ENCODE measurements at places on chromosomes 3 and 15.
A peak's percentile ranks its signal among the peaks of the same experiment; 100 is the strongest.

GRCh38 chr15:82312586-82313349, 36.5 kb downstream of the GOLGA6L10 start:
- DNase-seq, result peak; percentile 42

GRCh38 chr3:52392216-52392930, 52.5 kb downstream of the SEMA3G start:
- no peak for DNase-seq

DNA sequence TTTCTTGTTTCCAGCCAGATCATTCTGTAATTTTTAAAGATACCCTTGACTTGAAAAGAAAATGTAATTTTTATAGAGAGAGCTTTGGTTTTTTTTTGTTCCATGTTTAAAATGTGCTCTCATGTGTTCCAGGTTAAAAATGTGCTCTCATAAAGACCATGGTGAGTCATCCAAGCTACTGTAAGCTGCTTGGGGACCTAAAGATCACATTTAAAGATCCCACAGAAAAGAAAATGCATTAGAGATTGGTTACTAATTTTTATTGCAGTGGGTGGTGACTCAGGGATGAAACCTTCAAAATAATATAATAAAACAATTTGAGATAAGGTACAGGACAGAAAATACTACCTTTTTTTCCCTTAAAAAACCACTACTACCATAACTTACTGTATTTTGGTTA, 11.0 kb downstream of the TCF12 start:
- no peak for DNase-seq

DNA sequence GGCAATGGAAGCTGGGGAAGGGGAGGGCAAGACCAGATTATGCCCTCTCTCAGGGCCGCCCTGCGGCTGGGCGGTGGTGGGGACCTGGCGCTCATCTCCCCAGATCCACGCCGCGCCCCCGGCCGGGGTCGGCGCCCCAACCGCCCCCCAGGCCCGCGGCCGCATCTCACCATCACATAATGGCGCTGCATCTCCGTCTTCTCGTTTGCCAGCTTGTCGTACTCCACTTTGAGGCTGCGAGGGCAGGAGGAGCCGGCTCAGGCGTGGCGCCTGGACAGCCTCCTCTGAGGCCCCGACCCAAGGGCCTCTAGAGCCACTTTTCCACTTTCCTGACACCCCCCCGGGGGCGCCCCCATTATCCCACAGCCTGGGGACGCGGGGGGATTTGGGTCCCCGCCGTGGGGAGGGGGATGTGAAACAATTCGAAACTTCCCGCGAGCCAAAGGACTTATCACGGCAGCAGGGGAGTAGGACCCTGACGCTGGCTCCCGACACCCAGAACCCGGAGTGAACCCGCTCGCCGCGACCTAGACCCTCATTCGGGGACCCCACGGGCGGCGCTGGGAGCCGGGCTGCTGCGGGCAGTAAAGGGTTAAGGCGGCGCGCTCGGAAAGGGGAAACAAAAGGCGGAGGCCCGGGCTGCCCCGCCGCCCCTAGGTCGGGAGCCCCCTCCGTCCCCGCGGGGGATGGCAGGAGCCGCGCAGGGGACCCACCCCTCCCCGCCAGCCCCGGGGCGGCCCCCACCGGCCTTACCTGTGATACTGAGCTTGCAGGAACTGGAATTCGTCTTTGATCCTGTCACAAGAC, 2.1 kb downstream of the TLE3 start:
- DNase-seq, result peak; percentile 57

GRCh38 chr3:163175970-163176369, 1679.4 kb downstream of the OTOL1 start:
- DNase-seq, result no peak

DNA sequence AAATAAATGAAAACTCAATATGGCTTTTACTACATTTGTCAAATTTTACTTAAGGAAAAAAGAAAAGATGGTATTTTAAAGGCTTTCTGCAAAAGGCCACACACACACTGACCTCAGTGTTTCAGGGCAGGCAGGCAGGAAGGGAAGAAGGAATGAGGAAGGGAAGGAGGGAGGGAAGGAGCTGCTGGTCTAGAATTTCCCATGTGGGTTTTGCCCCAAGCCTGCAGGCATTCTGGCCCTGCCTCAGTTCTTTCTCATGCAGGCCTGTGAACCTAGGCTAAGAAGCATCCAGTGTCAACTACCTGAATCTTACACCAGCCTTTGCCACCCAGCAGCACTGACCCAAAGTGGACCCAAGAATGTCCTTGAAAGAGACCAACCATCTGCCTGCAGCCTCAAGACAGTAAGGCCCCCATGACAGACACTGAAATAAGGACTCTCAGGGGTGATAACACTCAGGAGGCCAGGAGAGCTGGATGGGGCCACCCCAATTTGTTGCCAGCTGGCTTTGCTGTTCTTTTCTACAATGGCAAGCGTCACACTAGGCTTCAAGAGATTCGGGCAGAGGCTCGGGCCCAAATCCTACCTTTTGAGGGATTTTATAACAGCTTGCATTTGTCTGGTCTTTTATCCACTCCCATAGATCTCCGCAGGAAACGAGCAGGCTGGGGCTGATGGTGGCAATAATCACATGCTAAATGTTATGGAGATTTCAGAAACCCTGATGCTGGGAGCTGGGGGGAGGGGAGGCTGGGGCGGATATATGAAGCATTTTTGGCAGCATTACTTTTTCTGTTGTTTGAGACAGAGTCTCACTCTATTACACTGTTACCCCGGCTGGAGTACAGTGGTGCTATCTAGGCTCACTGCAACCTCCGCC, 51.4 kb downstream of the XXYLT1 start:
- no peak for DNase-seq

- DNase-seq, result no peak
Observed at GRCh38 chr3:31957106-31957505, 24.0 kb downstream of the OSBPL10 start.

GRCh38 chr15:88657326-88658069, 18.7 kb downstream of the ISG20 start:
- DNase-seq, result peak; percentile 56

- DNase-seq, result no peak
Observed at GRCh38 chr15:31263751-31264558, 62.7 kb upstream of the KLF13 start.

DNA sequence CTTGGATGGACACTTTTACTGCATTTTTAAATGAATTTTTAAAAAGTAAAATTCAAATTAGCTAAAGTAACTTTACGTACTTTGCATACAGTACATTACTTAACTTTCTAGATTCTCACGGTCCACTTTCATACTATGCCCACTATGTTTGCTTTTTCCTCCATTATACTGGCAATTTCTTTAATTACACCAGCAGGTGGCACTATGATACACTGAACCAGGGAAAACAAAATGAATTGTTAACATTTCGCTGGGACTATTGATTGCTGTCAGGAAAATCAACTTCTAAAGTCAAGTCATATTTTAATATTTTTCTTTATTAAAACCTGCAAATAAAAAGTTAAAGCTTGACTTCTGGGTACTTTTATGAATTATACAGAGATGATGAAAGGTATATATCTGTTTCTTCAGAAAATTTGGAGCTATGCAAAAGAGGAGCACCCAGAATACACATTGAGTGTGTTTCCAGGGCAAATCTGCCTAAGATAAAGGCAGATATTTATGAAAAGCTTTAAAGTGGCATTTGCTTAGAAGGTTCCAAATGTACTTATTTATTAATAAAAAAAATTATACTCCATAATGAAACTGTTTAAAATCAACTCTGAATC, 21.8 kb upstream of the POU1F1 start:
- no peak for DNase-seq

DNA sequence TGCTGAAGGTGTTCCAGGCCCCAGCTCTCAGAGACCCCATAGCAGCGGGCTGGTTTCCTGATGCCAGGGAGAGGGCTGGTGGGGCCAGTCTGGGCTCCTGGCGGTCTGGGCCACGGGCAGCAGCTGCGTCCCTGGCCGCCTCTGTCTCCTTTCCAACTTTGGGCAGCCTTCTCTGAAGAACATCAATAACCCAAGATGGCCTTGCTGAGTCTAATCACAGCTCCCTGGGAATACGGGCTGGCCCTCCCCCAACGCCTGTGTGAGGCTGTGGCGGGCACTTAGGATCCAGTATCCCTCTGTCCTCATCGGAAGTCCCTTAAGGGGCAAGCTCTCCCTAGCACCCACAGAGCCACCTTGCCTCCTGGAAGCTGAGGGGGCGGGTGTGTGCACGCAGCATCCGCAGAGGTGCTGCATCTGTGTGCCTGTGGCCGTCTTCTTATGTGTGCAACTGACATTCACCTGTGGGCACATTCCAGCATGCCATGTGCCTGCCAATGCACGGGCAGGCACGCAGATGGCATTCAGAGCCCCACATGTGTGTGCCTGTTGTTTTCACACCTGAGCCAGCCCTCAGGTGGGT, 2.1 kb downstream of the ATP2B2 start:
- no peak for DNase-seq

GRCh38 chr3:162770551-162770950, 1273.9 kb downstream of the OTOL1 start:
- DNase-seq, result no peak

DNA sequence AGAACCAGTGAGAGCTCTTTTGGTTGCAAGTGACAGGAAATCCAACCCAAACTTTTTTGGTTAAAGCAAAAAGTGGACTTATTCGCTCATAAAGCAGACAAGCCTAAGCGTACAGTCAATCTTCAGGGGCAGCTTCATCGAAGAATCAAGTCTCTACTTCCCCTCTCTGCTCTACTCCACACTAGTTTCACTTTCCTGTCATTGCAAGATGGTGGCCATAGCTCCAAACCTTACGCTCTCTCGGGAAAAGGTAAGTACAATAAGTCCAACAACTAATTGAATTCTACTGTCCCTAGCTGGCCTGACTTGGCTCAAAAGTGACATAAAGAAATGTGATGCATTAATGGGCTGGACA, 24.9 kb upstream of the ZNF710 start:
- DNase-seq, result no peak

- DNase-seq, result no peak
Observed at GRCh38 chr15:46297766-46298165, 662.9 kb downstream of the SQOR start.

- no peak for DNase-seq
Observed at GRCh38 chr15:49890689-49891088, 228.3 kb downstream of the ATP8B4 start.

DNA sequence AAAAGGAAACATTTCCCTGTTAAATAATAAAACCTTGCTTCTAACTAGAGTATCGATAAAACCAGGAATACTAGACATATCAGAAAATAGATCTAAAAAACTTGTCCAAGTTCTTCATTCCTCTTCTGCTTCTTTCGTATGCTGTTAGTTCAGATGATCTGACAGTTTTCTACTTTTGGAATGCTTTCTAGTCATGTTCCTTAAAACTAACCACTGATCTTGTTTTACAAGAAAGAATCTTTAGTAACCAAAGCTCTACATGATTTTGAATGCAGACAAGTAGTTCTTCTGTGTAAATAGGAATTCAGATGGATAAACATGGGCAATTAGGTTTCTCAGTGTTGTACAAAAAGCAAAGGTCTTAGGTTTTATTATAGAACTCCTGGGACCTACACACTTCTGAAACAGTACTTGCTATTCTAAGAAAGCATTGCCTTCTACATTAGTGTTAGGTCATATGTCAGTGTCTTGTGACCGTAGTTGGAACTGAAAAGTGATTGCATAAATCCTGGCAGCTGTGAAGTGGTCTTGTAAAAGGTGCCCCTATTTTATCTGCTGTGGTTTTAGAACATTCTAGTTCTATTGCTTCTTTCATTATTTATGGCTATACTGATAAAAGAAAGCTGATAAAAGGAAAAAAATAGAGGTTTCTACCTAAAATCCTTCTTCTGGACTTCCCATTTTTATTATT, 40.7 kb downstream of the SNRK start:
- DNase-seq, result no peak

DNA sequence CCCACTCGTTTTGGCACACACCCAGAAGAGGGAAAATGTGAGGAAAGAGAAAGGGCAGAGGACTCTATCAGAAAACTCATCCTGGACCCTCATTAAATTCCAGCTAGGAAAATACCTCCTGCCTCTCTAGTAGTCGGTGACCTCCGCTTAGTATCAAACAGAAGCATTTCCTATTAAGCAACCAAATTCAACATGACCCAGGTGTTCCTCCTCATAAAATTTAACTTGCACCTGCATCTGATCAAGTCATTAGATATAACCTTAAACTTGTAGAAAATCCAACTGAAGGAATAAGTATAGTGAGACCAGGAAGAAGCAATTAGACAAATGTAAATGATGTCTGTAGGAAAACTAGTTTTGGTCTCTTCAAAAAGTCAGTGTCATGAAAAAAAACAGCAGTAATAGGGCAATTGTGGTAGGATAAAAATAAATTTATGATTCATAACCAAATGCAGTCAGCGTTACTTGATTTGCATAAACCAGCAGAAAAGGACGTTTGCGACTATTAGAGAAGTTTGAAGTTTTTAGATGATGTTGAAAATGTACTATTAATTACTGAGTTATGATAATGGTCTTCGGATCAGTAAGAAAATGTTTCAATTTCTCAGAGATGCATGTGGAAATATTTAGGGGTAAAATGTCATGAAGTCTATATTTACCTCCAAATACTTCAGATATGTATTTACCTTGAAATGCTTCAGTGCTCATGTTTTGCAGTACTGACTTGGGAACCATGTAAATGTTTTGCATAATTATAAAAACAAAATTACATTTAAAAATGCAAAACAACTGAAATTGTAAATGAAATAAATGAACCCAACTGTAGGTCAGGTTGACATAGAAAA, 44.6 kb downstream of the LDHAL6B start:
- DNase-seq, result no peak

- no peak for DNase-seq
Observed at GRCh38 chr15:68464448-68465090, 32.6 kb upstream of the ITGA11 start.

- DNase-seq, result no peak
Observed at GRCh38 chr15:78327466-78327865, 12.7 kb upstream of the CRABP1 start.

DNA sequence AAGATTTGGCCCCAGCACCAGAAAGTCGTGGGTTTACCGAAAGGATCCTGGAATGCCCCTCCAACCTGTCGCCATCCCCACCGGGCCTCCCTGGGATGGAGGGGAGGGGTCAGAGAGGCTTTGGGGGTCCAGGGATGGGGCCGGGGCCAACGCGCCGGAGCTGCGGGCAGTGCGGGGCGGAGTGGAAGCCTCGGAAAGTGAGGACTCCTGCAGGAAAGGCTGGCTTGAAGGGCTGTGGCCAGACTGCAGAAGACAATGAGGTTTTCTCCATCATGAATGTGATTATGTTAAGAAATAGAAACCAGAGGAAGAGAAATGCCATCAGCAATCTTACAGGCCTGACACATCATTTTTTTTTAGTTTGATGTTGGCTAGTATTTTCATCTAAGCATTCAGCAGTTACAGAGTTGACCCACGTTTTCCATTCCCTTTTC, 738 bp downstream of the YEATS2 start:
- DNase-seq, result peak; percentile 19

All from WERI-Rb-1 (cell line).